ENCODE measurements at places on chromosomes 1 and 21.
A peak's percentile ranks its signal among the peaks of the same experiment; 100 is the strongest.

DNA sequence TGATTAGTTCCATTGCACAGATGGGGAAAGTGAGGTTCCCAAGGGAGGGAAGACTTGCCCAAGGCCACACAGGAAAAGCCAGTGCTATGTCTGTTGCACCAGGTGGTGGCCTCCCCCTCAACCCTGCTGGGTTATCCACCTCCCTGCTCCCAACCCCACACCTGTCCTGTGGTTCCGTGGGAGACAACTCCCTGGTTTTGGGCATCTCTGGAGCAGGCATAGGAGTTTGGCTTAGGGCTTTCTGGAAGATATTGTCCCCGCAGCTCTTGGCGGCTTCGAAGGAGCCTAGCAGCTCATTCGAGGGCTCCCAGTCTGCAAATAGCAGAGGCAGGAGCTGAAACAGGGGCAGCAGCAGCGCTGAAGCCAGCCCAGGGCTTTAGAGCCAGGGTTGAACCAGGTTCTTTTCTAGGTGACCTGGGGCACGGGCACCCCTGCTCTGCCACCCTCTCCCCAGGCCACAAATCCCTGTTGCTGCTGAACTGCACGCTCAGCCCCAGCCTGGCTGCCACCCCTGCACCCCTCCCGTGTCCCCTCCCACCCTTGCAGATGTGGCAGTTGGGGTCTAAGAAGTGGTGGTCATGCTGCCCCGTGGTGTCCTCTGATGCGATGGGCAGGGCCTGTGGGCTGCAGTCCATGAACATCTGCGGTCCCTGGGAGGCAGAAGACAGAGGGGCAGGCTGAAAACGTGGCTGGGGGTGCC, 22.1 kb downstream of the SPOCD1 start:
- DNase-seq = no peak

DNA sequence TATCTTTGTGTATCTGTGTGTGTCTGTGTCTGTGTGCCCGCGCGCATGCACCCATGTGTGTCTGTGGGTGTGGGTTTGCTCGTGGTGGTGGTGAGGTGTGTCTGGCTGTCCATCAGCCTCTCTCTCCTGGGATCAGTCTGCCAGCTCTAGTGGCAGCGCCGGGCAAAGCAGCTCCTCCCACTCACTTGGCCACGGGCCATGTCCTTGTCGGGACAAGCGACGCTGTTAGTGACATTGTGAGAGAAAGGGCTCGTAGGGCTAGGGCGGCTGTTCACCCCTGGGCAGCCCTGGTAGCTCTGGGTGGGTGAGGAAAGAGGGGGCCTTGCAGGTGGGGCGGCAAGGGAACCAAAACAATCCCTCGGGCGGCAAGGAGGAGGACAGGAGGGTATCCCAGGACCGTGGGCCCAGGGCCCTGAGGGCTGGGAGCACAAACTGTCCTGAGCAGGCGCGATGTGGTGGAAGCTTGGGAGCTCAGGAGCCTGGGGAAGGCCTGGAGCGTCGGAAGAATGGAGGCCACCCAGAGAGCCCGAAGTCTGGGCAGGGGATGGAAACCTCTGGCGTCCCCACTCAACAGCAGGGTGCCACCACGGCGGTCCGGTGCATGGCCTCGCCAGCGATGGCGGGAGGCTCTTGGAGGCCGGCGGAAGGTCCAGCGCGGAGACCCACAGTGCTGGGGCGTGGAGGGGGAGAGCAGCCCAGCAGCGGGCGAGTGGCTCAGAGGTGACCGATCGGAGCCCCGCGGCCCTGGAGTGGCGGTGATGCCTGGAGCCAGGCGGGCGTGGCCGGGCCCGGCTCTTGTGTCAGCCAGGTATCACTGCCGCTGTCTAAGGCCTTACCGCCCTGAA, 140.5 kb downstream of the LIPI start:
- DNase-seq = no peak

DNA sequence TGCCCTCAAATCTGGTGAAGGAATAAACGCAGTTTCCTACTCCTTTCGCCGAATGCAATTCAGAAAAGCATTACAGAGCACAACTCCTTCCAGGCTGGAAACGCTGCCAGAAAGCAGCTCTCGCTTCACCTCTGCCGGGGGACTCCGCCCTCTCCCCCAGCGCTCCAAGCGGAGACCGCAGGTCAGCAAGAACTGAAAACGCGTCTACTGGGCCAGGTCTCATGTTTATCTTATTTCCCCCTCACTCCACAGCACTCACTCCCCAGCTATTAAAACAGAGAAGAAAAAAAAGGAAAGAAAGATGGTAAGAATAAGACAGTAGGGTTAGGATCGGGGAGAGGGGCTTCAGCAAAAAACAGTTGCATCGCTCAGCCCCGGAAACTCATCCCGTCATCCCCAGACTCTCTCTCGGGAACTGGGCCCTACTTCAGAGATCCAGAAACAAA, 833 bp upstream of the RCOR3 start:
- DNase-seq = peak; percentile 77

DNA sequence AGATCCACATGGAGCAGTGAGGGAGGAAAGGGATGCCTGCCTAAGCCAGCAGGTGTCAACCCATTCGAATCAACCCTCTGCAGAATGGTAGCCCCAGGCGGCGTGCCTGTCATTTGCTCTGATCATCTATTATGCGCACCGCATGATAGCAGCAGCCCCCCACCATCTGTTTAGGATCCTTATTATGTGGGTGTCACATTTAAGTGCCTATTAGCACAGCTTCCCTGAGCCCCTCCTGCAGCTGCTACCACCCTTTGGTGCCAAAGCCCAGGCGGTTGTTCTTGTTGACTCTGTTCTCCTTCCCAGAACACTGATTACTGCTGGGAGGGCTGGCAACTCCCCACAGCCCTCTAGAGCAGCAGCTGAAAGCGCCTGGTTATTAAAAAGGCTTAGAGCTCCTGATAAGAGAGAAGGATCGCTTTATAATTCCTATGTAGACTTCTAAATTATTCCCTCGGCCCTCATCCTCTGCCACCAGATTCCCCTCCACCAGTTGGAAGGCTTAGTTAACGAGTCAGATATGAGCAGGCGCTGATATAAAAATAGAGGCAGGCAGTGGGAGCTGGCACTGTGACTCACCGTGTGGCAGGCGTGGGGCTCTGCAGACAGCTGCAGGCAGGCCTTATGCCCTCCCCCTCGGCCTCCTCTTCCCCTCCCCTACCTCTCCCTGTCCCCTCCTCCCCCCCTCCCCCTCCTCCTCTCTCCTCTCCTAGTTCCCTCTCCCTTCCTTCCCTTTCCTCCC, 23.0 kb downstream of the ACTA1 start:
- peak; percentile 27 for DNase-seq

DNA sequence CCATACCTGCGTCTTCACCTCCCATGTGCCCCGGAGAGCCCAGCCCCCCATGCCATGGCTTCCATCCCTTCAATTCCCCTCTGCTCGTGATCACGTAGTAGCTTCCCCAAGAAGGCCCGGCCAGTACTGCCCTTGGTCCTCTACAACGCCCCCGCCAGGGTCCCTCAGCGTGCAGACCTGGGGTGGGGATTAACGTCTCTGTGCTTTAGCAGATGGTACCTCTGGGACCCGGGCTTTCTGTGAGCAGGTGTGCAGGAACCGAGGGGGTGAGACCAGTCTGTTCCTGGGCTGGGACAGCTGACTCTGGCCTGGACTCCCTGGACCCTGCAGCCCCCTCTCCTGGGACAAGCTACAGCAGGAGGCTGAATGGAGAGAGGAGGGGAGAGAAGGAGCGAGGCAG, 1.2 kb downstream of the PLCH2 start:
- no peak for DNase-seq

- no peak for DNase-seq
Measured at GRCh38 chr1:32894019-32894600, 7.1 kb downstream of the TMEM54 start.

GRCh38 chr1:221829327-221830015, 87.6 kb upstream of the DUSP10 start:
- DNase-seq = peak; percentile 97
